Activated CD8-positive, alpha-beta T cell treated with anti-CD3 and anti-CD28 coated beads, Interleukin-2, amount 10 ng/mL, durations not matched to agents 7 days and 5 days (primary cell): ENCODE measurements at places on chromosomes 2 and 18. TPM values are rescaled to one million over a fixed set of nuclear protein-coding genes. Genes with fewer than 3 reads are reported as not detected.

- no peak overlapping the region for H3K4me3 ChIP-seq
- H3K36me3 ChIP-seq: peaks cover 59% of the 10 kb centered on the region
- peak overlapping the region; percentile 49 for H3K27ac ChIP-seq
- H3K27me3 ChIP-seq: no peaks in the 10 kb centered on the region
- peaks cover 47% of the 10 kb centered on the region for H3K4me1 ChIP-seq
- DNase-seq: no peak
Measured at GRCh38 chr2:95029898-95030341, 4.4 kb downstream of the MAL start.

DNA sequence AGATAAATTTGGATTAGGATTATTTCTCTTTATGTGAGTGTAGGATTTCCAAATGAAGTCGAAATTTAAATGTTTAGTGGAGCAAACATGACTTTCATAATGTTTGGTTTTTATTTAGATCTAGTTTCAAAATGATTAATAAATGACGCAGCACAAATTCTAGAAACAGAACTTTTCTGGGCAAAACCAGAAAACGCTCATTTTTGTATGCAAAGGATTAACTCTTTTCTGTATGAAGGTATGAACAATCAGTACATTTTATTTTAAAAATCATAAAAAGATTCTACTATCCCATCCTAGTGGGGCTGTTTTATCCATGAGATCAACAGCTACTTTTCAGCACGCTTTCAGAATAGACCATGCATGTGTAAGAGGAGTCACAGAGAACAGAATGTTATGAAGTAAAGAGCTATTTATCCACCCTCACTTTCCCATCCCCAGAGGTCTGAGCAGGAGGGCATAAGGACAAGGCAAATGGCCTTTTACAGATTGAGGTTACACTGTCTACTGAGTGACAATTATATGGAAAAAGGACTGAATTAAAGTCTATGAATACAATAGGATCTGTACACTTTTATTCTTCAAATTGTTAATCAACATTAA lies 270.8 kb downstream of the ZEB2 start:
- peaks cover 29% of the 10 kb centered on the region for H3K36me3 ChIP-seq
- H3K4me1 ChIP-seq: peaks cover 12% of the 10 kb centered on the region
- H3K27ac ChIP-seq: peak overlapping the region; percentile 20
- H3K4me3 ChIP-seq: no peak overlapping the region
- H3K27me3 ChIP-seq: no peaks in the 10 kb centered on the region

DNA sequence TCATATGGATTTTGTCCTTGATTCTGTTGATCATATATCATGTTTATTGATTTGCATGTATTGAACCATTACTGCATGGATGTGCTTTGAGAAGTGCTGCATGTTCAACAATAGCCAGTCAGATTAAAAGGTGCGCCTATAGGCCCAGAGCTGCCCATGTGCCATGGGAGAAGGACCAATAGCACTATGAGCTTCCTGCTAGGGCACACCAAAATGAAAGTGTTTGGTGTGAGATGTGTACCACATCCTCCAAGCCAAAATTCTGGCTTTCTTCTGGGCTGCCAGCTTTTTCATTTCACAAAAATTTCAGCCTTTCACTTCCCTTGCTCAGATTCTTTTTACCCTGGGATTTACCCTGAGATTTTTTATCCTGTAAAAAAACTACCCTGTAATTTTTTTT lies 34.8 kb upstream of the MMADHC start:
- no peak overlapping the region for H3K4me3 ChIP-seq
- no peaks in the 10 kb centered on the region for H3K4me1 ChIP-seq
- H3K27me3 ChIP-seq: peaks cover 6% of the 10 kb centered on the region
- no peak overlapping the region for H3K27ac ChIP-seq

DNA sequence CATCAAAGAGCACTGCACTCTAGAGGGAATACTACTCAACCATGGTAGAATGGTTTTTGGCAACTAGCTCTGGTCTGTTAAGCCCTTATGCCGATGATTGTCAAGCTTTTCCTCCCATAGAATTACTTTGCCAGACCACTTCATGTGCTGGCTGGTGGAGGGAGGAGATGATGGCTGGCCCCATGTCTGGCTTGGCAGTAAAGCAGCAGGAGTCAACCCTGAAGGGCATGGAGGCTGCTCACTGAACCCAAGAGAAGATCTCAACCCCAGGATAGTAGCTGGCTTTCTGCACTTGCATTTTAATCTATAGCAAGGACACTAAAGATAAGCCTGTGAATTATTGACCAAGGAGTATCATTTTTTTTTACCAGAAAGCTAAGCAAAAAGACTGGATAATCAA lies 309.9 kb downstream of the PIEZO2 start:
- H3K4me1 ChIP-seq: no peaks in the 10 kb centered on the region
- H3K36me3 ChIP-seq: no peaks in the 10 kb centered on the region
- H3K27ac ChIP-seq: no peak overlapping the region
- H3K4me3 ChIP-seq: no peak overlapping the region

GRCh38 chr18:75053028-75053629 lies 155.8 kb downstream of the PTGR3 start:
- H3K27me3 ChIP-seq: no peaks in the 10 kb centered on the region
- H3K27ac ChIP-seq: no peak overlapping the region
- no peak overlapping the region for H3K4me3 ChIP-seq
- no peaks in the 10 kb centered on the region for H3K36me3 ChIP-seq

DNA sequence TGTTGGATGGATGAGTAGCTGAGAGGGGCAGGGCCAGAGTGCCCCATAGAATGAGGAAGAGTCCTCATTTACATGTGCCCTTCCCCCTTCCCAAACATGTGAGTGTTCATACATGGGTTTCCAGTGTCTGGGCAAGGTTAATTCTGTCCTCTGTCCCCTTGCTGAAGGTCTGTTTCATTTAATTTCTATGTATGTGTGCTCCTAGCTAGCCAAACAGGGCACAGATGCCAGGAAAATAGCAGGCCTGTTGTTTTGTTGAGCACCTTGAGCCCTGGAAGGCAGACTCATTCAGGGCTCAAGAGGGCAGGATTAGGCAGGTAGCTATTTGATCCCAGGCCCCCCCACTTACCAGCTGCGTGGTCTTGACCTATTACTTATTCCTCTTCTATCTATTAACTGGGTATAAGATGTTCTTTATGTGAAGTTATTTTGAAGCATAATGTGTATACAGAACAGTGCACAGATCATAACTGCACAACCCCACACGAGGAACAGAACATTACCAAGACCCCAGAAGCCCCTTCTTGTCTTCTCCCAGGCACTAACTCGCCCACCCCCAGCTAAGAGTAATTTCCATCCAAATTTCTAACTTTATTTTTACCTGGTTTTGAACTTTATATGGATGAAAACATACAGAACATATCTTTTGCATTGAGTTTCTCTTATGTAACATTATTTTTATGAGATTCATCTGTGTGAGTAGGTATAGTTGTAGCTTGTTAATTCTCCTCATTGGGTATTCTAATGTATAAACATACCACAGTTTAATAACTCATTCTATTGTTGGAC lies 164.3 kb downstream of the RPIA start:
- H3K36me3 ChIP-seq: no peaks in the 10 kb centered on the region
- no peak for DNase-seq
- peaks cover 4% of the 10 kb centered on the region for H3K27me3 ChIP-seq
- no peak overlapping the region for H3K27ac ChIP-seq

GRCh38 chr18:77220726-77221125 lies 28.9 kb upstream of the GALR1 start:
- H3K4me1 ChIP-seq: peaks cover 9% of the 10 kb centered on the region
- no peak overlapping the region for H3K27ac ChIP-seq
- no peak overlapping the region for H3K4me3 ChIP-seq

DNA sequence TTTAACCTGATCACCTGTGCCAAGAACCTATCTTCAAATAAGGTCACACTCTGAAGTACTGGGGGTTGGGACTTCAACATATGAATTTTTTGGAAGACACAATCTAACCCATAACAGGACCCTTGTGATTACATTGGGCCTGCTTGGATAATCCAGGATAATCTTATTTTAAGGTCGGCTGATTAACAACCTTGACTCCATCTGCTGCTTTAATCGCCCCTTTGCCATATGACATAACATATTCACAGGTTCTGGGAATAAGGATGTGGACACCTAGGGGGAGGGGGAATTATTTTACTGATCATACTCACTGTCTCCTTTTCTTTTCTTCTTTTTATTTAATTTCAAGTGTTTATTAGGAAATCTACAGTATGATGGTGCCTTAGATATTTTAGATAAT lies 34.8 kb downstream of the CDH20 start:
- H3K4me1 ChIP-seq: no peaks in the 10 kb centered on the region
- H3K27ac ChIP-seq: no peak overlapping the region
- no peak for DNase-seq
- H3K36me3 ChIP-seq: no peaks in the 10 kb centered on the region
- no peak overlapping the region for H3K4me3 ChIP-seq
- peaks cover 2% of the 10 kb centered on the region for H3K27me3 ChIP-seq

GRCh38 chr2:96470636-96471035 lies 34.5 kb downstream of the NEURL3 start:
- H3K36me3 ChIP-seq: no peaks in the 10 kb centered on the region
- H3K27me3 ChIP-seq: peaks cover 8% of the 10 kb centered on the region
- peak; percentile 52 for DNase-seq
- no peak overlapping the region for H3K4me3 ChIP-seq

GRCh38 chr2:28681606-28682005 lies 70.0 kb upstream of the PPP1CB start:
- no peak overlapping the region for H3K4me3 ChIP-seq
- H3K27me3 ChIP-seq: no peaks in the 10 kb centered on the region
- peaks cover 29% of the 10 kb centered on the region for H3K4me1 ChIP-seq

GRCh38 chr2:23850564-23851256 lies 76.2 kb downstream of the ATAD2B start:
- H3K4me1 ChIP-seq: no peaks in the 10 kb centered on the region
- DNase-seq: no peak
- H3K36me3 ChIP-seq: peaks cover 18% of the 10 kb centered on the region
- no peak overlapping the region for H3K4me3 ChIP-seq
- H3K27ac ChIP-seq: no peak overlapping the region

HMSD gene
- 0.26 TPM for total RNA-seq

PLA2R1 gene
- not detected for total RNA-seq
